Effector memory CD8-positive, alpha-beta T cell (primary cell): ENCODE measurements at places on chromosomes 5 and 9.

DNA sequence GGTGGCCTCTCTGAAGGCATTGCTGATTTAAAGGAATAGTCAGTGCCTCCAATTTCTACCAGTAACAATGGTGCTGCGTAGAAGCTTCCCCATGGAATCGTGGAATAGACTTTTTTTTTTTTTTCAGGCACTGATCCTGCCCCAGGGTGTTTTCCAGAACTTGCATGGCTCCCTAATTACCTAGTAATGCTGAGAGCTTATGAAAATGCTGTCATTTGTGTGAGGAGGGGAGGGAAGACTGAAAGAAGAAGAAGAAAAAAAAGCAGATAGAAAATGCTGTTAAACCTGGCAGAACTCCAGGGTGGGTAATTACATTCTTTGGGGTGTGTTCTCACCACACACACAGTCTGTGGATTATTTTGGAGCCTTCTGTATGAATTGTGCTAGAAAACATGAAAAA lies 4.8 kb upstream of the GRIA1 start:
- H3K4me1 ChIP-seq: no peaks in the 10 kb centered on the region
- H3K27me3 ChIP-seq: peaks cover 30% of the 10 kb centered on the region
- no peak for DNase-seq
- no peak overlapping the region for H3K27ac ChIP-seq
- H3K36me3 ChIP-seq: no peaks in the 10 kb centered on the region
- no peak overlapping the region for H3K4me3 ChIP-seq

GRCh38 chr5:31392061-31392460 lies 139.8 kb downstream of the DROSHA start:
- H3K4me1 ChIP-seq: no peaks in the 10 kb centered on the region
- no peak overlapping the region for H3K27ac ChIP-seq
- H3K4me3 ChIP-seq: no peak overlapping the region
- no peaks in the 10 kb centered on the region for H3K36me3 ChIP-seq
- H3K27me3 ChIP-seq: no peaks in the 10 kb centered on the region

DNA sequence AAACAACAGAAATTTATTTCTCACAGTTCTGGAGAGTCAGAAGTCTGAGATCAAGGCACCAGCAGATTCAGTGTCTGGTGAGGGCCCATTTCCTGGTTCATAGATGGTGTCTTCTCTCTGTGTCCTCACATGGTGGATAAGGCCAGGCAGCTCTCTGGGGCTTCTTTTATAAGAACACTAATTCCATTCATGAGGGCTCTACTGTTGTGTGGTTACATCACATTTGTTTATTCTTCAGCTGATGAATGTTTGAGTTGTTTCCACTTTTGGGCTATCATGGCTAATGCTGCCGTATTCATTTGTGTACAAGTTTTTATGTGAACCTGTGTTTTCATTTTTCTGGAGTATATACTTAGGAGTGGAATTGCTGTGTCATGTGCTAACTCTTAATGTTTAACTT lies 35.2 kb downstream of the DDX4 start:
- peaks cover 13% of the 10 kb centered on the region for H3K27me3 ChIP-seq
- no peak overlapping the region for H3K27ac ChIP-seq
- no peak overlapping the region for H3K4me3 ChIP-seq
- no peak for DNase-seq

DNA sequence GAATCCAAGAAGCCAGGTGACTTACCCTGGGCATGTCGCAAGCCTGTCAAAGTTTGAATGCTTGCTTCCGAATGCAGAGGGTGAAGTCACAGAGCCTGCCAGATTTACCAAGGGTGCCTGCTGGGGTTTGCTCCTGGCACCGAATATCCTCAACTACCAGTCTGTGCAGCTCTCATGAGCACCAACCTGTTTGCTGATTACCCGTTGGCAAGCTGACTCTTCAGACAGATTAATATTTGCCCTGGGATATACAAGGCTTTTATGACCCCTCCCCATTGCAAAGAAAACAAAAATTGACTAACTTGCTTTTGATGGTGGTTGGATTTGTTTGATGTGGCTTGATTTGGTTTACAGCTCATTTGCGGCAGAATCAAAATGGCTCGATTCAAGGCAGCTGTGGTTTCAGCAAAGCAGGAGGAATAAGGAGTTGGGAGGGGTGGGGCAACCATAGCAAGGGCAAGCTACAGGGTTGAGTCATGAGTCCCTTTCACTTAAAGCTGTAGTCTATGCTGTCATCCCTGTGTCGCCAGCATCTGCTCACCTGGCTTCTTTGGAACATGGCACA lies 82.3 kb upstream of the AGXT2 start:
- no peak overlapping the region for H3K27ac ChIP-seq
- H3K4me3 ChIP-seq: no peak overlapping the region
- H3K36me3 ChIP-seq: no peaks in the 10 kb centered on the region
- peaks cover 11% of the 10 kb centered on the region for H3K4me1 ChIP-seq
- DNase-seq: peak; percentile 1
